ENCODE measurements at places on chromosomes 1 and 21.

DNA sequence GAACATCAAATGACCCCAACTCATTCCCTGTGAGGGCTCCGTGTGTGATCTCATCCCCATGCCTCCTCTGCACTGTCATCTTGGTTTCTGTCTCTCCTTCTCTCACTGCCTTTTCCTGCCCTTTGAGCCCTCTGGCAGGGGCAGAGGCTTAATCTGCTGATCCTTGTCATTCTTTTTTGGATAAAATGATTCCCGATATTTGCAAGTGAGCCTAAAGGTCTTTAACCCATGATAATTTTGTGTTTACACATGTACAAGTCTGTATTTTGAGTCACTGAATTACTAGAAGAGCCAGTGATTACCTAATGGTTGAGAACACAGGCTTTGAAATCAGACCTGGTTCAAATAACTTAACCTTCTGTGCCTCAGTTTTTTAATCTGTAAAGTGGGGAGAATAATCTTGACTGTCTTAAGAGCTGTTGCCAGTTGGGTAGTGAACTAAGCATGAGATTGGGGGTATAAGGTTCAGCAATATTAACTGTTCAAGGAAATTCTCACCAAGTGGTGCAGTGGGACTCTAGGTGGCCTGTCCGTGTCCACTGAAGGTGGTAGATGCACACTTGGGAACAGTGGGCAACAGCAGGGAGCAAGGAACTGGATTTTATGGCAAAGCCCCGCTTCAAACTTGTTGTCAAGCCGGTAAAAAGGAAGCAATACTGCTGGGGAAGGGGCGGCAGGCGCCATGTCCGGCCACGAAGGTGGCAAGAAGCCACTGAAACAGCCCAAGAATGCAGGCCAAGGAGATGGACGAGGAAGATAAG, 1.6 kb downstream of the ECHDC2 start:
- DNase-seq: no peak

DNA sequence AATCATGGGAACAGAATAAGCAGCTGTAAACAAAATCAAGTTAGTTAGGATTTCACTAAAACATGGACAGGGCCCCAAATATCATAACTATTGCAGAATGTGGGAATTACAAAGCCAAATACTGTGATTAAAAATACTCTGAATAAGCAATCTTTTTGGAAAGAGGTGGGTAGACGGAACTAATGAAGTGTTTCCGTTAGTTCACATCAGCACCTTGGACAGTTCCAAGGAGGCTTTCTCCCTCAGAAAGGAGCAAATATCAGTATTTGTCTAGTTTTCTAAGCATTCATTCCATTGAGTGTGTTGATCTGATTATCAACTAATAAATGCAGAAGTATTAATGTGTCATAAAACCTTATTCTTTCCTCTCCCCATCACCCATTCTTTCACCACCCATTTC, 97.4 kb downstream of the FAM78B start:
- no peak for DNase-seq

DNA sequence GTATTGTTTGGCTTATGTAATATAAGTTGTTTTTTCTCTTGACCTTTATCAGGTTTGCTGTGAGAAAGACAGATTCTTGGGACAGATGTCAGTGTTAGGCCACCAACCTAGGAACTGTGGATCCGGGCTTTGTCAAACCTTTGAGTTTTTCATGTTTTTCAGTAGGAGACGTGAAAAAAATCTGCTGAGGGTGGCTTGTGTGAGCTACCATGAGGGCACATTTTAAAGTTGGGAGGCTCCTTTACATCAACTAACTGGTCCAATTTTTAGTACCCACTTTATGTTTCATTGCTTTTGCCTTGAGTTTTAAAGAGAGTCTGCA, 801 bp downstream of the RPS6KC1 start:
- no peak for DNase-seq

GRCh38 chr1:9417695-9418094, 121.6 kb upstream of the SLC25A33 start:
- no peak for DNase-seq

- peak; percentile 10 for DNase-seq
Measured at GRCh38 chr21:14918527-14918926, 146.3 kb downstream of the NRIP1 start.

- DNase-seq: peak; percentile 21
Measured at GRCh38 chr1:8701794-8702471, 115.5 kb downstream of the RERE start.

- DNase-seq: no peak
Measured at GRCh38 chr1:21804536-21804935, 7.5 kb upstream of the LDLRAD2 start.

- DNase-seq: no peak
Measured at GRCh38 chr1:238981317-238981933, 404.9 kb upstream of the CHRM3 start.

DNA sequence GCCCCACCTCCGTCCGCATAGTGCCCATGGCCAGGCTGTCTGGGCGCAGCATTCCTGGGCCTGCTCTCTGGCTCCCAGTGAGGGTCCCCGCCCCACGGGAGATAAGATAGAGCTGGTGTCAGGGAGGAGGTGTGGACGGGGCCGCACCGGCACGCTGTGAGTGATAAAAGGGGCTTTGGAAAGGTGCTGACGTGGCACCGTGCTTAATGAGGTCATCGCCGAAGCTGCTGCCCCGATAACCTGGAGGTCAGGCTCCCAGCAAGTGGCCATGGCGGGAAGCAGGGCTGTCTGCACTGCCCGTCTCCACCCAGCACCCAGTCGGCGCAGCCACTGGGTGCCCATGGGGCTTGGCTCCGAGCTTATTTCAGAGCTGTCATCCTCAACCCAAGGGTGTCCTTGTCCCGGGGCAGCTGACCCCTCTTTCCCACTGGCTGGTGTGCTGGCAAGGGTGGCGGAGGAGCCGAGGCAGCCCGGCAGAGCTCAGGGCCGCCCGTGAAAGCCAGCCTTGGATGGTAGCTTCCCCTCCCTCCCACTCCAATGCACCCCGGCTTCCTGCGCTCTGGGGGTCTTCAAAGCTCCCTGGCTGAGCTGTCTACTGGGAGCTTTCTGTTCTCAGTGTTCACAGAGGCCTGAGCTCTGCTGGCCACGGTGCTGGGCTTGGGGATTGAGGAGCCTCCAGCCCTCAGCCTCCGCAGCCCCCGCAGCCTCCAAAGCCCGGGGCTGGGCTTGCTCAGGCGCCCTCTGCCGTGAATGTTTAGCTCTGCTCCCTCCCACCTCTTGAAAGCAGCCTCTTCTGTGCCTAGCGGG, 105.1 kb upstream of the ARHGEF16 start:
- DNase-seq: peak; percentile 28

GRCh38 chr21:27759091-27759659, 792.3 kb upstream of the ADAMTS5 start:
- peak; percentile 16 for DNase-seq

DNA sequence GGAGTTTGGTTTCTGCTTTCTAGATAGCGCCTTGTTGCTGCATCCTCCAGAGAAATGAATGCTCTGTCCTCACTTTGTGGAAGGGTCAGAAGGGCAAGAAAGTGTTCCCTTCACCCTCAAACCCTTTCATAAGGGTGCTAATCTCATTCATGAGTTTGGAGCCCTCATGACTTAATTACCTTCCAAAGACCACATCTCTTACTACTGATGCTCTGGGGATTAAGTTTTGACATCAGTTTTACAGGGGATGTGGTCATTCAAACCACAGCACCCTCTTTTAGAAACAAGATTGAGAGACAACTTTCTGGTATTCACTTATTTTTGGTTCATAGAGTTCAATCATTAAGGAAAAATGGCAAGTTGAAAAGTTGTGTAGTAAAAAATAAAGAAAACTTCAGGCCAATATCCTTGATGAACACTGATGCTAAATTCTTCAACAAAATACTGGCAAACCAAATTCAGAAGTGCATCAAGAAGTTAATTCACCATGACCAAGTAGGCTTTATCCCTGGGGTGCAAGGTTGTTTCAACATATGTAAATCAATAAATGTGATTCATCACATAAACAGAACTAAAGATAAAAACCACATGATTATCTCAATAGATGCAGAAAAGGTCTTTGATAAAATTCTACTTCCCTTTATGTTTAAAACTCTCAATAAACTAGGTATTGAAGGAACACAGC, 442.1 kb downstream of the PTBP2 start:
- DNase-seq: no peak

GRCh38 chr1:41775956-41776585, 142.7 kb downstream of the HIVEP3 start:
- no peak for DNase-seq

- DNase-seq: peak; percentile 45
Measured at GRCh38 chr1:110011527-110012041, 22.8 kb upstream of the STRIP1 start.

DNA sequence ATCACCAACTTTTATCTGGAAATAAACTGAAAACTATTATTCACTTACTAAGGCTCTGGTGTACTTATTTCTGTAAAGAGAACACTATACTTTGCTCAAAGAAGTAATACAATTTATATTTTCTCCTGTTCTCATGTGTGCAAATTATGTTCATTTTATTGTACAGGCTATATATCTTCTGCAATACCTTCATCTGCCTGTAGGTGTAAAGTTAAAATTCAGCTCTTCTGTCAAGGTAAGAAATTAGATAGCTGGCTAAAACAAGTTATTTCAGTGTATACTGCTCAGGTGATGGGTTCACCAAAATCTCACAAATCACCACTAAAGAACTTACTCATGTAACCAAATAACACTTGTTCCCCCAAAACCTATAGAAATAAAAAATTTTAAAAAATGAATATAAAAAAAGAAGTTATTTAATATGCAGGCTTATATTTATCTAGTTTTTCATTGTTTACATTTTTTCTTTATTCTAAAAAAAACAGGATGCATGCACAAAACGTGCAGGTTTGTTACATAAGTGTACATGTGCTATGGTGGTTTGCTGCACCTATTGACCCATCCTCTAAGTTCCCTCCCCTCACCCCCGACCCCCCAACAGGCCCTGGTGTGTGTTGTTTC, 81.5 kb downstream of the PTGER3 start:
- DNase-seq: no peak

- DNase-seq: no peak
Measured at GRCh38 chr1:19643121-19643520, 990 bp upstream of the NBL1 start.

DNA sequence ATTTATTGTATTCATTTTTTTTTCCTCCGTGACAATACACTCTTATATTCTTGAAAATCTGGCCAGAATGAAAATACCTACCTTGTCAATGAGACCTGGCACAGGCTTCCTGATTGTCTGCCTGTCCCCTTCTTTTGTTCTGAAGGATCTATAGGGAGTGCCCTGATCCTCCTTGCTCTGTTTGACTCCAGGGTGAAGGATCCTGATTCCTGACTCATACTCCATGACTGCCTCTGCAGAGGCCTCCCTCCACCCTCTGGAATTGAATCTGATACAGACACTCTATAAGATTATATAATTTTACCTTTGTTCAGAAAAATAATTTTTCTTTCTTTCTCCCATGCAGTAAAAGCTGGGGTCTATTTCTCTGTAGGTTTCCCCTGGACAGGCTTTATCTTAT, 116.2 kb downstream of the HMCN1 start:
- no peak for DNase-seq

DNA sequence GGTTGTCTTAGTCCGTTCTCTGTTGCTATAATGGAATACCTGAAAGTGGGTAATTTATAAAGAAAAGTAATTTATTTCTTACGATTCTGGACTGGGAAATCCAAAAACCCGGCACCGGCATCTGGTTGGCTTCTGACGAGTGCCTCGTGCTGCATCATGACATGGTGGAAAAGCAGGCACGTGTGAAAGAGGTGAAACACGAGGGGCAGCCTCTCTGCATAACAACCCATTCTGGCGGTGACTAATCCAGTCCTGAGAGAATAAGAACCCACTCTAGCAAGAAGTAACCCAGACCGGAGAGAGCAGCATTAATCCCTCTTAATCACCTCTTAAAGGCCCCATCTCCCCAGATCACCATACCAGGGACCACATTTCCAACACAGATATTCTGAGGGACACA, 2.7 kb upstream of the EDEM3 start:
- DNase-seq: peak; percentile 55

DNA sequence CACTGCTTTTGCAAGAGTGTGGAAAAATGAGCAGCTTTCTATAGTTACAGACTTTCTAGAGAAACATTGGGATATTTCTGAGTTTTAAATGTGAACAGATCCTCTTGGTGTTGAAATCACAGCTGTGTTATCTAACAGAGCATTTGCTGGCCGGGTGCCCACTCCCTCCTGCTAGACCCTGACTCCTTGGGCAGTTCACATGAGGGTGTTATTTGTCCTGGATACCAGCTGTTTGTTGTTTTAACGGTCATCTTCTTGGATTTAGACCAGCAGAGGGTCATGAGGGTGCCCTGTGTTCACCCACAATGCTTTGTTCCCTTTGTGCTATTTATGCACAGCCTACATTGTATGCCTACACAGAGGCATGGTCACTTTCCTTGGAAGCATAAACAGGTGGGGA, 67.1 kb downstream of the CENPF start:
- no peak for DNase-seq

DNA sequence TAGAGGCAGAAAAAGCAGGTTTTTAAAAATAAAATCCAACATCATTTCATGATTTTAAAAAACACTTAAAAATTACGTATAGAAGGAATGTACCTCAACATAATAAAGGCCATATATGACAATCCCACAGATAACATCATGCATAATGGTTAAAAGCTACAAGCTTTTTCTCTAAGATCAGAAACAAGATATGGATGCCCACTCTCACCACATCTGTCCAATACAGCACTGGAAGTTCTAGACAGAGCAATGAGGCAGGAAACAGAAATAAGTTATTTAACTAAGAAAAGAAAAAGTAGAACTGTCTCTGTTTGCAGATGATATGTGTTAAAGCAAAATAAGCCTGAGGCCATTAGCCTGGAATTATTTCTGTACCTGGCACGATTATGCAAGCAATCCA, 96.3 kb downstream of the UCHL5 start:
- no peak for DNase-seq

DNA sequence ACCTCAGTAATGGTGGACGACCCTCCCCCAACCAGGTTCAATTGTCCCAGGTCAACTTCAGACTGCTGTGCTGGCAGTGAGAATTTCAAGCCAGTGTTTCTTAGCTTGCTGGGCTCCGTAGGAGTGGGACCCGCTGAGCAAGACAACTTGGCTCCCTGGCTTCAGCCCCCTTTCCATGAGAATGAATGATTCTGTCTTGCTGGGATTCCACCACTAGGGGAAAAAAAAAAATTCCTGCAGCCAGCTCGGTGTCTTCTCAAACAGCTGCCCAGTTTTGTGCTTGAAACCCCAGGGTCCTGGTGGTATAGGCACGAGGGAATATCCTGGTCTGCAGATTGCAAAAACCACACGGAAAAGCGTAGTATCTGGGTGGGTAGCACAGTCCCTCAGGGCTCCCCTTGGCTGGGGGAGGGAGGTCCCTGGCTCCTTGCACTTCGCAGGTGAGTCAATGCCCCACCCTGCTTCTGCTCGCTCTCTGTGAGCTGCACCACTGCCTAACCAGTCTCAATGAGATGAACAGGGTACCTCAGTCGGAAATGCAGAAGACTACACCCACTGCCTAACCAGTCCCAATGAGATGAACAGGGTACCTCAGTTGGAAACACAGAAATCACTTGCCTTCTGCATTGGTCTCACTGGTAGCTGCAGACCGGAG, 41.5 kb downstream of the GBP6 start:
- no peak for DNase-seq

DNA sequence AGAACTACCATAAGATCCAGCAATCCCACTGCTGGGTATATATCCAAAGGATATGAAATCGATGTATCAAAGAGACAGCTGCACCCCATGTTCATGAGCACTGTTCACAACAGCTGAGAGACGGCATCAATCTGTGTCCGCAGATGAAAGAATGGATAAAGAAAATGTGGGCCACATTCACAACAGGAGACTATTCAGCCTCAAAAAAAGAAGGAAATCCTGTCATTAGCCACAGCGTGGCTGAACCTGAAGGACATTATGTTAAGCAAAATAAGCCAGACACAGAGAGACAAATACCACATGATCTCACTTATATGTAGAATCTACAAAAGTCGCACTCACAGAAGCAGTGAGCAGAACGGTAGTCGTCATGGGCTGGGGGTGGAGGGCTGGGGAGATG, 99.2 kb upstream of the IFFO2 start:
- no peak for DNase-seq

Data from WERI-Rb-1 (cell line).